ENCODE measurements at places on chromosomes 16 and 17.

DNA sequence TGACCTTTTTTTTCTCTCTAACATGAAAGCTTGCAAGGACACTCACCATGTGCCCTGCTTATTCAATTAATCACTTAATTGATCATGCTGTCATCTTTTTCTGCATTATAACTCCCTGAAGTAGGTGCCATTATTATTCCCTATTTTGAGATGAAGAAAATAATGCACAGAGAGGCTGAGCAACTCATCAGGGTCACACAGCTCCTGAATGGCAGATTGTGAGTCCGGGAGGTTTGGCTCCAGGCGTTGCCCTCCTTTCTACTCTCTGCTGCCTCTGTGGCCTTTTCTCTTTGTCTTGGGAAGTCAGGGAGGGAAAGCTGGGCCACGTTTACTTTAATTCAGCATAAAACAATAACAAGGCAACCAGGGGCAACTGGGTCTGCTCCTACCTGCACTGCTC is 17.2 kb upstream of the N4BP1 start:
- DNase-seq = no peak

DNA sequence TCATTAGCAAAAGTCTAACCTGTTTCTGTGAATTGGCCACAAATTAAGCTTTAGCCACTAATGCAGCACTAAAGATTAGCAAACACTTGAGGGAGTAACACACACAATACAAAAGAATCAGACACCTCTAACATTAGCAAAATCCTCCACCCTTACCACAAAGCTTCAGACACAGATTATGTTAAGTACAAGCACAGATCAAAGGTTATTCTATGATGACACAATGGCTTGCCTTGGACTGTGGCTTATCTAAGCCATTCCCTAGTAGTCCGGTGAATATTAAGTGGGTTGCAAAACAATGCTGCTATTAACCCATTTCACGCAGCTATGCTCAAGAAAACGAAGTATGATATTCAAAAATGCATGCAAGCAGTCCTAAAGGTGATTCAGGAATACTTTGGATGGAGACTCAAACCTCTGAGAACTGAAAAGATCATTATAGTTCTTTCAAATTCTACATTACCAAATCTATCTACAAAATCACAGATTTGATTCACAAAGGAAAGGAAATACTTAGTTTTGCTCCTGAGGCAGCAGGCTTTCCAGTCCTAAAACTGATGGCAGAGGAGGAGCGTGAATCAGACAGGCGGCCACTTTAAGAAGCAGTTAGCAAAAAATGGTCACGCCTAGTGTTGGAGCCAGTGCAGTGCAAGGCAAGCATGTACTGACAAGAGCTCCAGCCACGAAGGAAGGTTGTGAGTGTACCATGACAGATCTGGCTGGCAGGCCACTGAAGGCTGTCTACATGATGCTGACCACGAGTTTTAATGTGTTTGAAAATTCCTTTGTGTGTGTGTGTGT is 67.2 kb downstream of the PARN start:
- no peak for DNase-seq

- no peak for DNase-seq
Measured at GRCh38 chr16:967077-967541, 3.7 kb downstream of the LMF1 start.

DNA sequence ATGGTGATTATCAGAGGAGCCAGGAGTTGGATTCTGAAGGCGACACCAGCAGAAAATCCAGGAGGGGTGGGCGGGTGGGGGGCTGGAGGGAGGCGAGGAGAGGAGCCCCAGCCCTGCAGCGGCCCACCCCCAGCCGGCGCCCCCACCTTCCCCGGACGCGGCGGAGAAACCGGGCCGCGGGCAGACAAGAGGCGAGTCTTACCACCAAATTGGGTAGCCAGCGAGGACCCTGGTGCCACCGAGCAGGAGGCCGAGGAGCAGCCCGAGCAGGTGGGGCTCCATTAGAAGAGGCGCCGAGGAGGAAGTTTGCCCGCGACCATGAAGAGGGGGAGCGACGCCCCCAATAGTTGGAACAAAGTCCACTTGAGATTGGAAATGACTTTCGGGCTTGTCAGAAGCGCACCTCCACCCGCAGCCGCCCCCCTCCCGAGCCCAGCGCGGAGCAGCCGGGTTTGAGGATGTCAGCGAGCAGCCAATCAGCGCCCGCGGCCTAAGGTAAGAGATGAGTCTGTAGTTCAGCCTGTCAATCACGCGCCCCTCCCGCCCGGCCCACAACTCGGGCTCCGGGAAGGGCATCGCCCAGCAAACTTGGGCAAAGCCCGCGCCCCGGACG is at the start of gene WNT3:
WNT3 (minus strand) TSS at position 377 of the 613 bp plus-strand sequence; CDS start at position 282, 95 bp downstream.
- DNase-seq = peak; percentile 35

DNA sequence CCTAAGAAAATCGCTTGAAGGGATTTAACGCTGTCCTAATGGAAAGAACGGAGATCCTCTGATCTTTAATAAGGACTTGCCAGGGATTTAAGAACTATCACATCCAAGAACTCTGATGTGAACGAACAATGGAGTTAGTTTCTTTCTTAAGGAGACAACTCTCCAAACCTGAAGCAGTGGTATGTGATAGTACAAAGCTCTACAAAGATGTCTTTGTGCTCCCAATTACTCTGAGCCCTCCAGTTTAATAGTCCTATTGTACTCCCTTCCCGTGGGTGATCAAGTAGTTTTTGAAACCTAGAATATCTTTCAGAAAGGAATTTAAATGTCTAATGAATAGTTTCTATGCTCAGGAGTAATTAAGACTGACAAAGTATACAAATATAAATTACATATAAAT is 123.8 kb downstream of the FTO start:
- no peak for DNase-seq

- DNase-seq = no peak
Measured at GRCh38 chr17:82216301-82217119, 3.9 kb upstream of the CCDC57 start.

GRCh38 chr17:21171309-21171922 is 42.5 kb downstream of the TMEM11 start:
- no peak for DNase-seq

- DNase-seq = no peak
Measured at GRCh38 chr17:27299384-27300049, 5.6 kb downstream of the WSB1 start.

GRCh38 chr17:11274106-11274505 is 33.1 kb downstream of the SHISA6 start:
- DNase-seq = no peak

All from stimulated activated CD8-positive, alpha-beta memory T cell treated with anti-CD3 and anti-CD28 coated beads, Interleukin-12 subunit alpha, Interleukin-12 subunit beta, amount 100 ng/mL, for 1 hour (primary cell).